ENCODE measurements at places on chromosomes 4 and X.
A peak's percentile ranks its signal among the peaks of the same experiment; 100 is the strongest.

GRCh38 chr4:17688011-17688441, 73.6 kb downstream of the MED28 start:
- DNase-seq = no peak

- no peak for DNase-seq
Measured at GRCh38 chr4:20666012-20666860, 34.0 kb upstream of the PACRGL start.

- peak; percentile 92 for DNase-seq
Measured at GRCh38 chrX:71111141-71111843, at the start of gene IL2RG. TSS of gene IL2RG (minus strand) at chrX:71111577. CDS start at chrX:71111539, 38 bp downstream.

- no peak for DNase-seq
Measured at GRCh38 chrX:98459669-98460068, 1576.0 kb downstream of the RPA4 start.

GRCh38 chrX:132394591-132394990, 94.2 kb downstream of the MBNL3 start:
- DNase-seq = no peak

DNA sequence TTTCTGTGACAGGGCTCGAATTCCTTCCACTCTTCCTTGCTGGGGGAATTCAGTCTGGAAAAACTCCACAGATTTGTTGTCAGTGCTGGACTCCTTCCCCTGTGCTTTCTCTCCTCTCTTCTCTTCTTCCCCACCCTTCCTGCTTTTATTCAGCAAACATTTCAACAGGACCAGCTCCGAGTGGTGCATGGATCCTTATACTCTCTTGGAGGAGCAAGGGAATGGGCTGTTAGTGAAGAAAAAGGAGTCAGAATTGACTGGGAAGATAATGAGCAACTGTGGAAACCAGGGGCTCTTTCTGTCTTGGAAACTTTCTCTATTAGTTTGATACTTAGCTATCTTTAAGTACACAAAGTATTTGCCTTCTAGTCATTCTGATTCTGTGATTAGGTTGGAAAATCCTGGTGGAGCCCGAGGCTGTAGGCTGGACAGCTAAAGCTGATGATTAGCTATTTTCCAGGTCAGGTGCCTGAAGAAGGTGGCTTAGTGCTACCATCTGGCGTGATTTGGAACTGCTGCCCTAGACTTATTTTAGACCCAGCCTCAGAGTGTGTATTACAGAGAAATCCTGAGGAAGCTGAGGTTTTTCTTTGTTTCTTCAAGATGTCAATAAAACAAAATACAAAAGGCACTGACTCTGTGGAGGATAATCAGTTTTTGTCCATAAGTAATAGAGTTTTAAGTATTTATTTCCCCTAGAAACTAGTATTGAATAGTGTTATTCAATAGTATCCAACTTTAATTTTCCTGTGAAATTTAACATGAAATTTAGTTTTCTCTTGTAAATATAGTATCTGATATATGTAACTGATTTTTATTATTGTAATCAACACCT, 38.4 kb downstream of the NAP1L5 start:
- DNase-seq = peak; percentile 46

DNA sequence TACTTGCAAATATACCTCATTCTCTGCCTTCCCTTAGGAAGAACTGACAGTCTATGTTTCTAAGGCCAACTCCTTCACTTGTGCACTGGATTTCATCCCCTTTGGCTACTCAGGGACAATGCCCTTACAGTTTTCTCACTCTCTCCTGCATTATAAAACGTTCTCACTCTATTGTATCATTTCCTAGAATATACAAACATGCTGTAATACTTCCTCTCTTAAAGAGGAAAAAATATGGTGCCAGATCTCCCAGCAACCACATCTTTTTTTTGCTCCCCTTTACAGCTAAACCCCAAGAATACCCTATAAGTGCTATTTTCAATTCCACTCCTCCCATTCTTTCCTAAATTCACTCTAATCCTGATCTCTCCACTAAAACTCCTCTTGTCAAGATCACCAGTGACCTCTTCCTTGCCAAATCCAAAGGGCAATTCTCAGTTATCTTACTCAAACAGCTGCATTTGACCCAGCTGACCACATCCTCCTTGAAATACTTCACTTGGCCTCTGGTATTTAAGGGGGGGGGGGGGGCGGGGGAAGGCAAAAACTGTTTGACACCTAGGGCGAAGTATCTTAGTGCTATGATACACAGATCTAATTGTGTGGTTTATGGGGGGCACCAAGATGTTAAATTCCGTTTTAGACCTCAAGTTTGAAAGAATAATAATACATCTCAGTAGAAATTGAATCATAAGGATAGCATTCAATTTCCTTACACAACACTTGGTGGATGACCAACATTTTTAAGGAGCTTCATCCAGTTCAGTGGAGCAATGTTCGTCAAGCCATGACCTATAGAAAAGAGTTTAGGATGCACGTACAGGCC, 1.6 kb downstream of the RCHY1 start:
- DNase-seq = no peak

- no peak for DNase-seq
Measured at GRCh38 chrX:21781525-21781924, 23.6 kb upstream of the SMPX start.

GRCh38 chrX:104343428-104344129, 88.8 kb upstream of the ESX1 start:
- peak; percentile 33 for DNase-seq

GRCh38 chrX:148371291-148371690, 129.1 kb upstream of the AFF2 start:
- no peak for DNase-seq

DNA sequence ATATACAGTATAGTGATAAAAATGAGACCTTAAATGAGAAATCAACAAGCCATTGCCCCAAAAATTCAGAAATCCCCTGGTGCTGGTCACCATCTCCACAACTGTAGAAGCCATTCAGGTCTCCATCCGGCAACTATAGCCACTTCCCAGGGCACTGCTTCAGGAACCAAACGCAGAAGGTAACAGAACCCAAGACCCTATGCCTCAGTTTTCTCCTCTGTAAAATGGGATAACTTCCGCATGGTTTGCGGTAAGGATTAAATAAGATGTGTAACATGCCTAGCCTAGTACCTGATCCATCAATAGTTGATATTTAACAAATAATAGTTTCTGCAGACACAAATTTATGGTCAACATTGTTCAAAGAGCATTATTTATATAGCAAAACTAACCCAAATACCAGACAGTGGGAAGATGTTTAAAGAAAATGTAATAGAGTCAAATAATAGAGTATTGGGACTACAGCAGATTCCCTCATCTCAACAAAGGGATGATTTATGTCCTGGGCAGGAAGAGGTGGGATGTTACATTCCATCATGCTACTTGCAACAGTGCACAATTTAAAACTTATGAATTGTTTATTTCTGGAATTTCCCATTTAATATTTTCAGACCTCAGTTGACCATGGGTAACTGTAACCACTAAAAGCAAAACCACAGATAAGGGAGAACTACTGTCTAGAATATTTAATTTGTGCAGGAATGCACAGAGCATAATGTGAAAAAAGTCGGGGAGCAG, 30.0 kb downstream of the IRF2 start:
- DNase-seq = no peak

GRCh38 chrX:37986893-37987292, 19.5 kb upstream of the SYTL5 start:
- DNase-seq = no peak

DNA sequence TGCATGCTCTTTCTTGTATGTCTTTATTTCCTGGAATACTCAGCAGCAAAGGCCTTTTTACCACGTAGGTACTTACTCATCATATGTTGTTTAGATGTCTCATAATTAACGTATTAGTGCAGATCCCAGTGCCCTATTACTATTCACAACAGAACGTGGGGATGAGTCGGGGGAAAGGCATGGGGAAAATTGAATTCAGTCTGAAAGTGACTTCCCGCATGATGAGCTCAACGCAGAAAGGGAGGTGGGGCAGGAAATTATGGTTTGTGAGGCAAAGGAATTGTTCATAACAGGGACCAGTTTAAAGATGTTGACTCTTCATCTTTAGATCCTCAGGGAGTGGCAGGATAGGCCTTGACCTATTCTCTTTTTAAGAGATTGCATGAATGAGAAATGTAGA, 2.0 kb upstream of the TMPRSS11D start:
- DNase-seq = no peak

DNA sequence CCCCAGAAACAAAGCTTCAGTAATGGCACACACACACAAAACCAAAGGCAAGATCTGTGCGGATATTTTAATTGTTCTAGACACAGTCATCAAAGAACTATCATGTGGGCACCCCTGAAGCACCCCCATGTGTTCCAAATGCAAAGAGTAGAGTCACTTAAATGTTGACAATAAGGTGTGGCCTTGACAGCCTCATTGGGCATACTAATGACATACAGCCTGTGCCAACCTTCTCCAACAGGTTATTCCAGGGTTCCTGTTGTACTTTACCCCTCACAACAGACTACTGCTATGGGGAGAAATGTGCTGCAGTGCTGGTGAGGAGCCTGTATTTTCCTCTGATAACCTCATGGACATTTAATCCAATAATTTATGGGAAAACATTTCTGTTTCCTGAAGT, 29.8 kb upstream of the CT47C1 start:
- DNase-seq = no peak

- DNase-seq = no peak
Measured at GRCh38 chrX:9824554-9824953, 38.3 kb downstream of the SHROOM2 start.

- no peak for DNase-seq
Measured at GRCh38 chr4:2858451-2859217, 15.0 kb downstream of the ADD1 start.

DNA sequence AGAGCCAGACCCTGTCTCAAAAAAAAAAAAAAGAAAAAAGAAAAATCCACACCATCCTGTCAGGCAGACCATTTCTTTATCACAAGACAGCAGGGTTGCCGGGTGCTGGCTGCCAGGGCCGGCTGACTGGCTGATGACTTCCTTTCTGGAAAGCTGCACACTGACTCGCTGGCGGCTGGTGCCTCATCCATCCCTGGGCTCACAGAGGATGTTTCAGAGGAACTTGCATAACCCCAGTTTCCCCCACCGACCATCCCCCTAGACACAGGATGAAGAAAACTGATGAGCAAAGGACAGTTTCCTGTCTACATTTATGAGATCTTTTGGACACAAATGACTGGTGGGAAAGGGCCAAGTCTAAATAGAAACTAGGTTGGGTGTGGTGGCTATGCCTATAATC, 14.1 kb downstream of the HPSE start:
- no peak for DNase-seq

GRCh38 chrX:45232139-45232538, 31.5 kb upstream of the DIPK2B start:
- DNase-seq = peak; percentile 4

- DNase-seq = no peak
Measured at GRCh38 chr4:6767386-6767747, 15.2 kb upstream of the KIAA0232 start.

- DNase-seq = no peak
Measured at GRCh38 chr4:21802406-21802805, 146.2 kb downstream of the KCNIP4 start.

- DNase-seq = no peak
Measured at GRCh38 chr4:146105464-146105863, 70.1 kb upstream of the LSM6 start.

DNA sequence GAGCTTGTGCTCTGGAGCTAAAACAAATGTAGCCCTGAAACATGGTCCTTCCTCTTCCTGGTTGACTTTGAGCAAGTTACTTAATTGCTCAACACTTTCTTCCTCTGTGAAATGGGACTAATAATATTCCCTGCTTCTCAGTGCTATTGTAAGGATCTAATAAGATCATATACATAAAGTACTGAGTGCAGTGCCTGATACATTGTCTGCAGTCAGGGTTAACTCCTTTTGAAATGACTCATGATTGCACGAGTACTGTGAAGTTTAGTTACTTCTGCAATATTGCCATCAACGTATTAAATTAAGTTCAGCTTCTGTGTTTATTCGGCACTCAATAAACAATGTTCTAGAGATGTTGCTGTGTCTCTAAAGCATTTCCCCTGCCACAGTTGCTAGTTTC, 91.8 kb upstream of the HPRT1 start:
- DNase-seq = no peak

DNA sequence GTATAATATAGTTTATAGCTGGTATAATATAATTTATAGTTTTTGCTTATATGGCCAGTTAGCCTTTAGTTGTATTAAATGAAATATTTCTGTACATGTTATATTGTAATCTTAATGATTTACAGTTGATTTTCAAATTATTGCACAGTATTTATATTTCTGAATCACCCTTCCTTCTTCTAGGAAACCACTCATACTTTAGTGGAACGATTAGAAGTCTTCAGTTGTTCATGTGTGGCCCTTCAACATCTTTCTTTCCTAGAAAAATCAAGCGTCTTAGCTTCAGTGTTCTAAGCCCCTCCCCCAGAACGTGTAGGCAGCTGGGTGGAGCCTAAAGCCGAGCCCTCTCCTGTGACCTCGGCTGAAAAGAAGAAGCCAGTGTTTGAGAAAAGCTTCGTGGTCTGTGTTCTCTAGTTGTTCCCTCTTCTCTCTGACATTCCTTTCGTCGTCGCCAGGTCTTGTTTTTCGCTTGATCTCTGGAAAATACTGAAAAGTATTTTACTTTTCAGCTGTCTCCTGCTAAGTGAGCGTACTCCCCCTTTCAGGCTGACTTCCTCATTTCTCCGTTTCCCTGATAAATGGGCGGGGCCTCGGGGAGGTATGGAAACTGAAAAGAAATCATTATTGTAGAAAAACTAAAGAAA, at the start of gene C4orf33:
TSS of gene C4orf33 (plus strand) at position 342 of the 644 bp plus-strand sequence. CDS start 6,459 bp downstream, outside the sequence.
- peak; percentile 82 for DNase-seq

DNA sequence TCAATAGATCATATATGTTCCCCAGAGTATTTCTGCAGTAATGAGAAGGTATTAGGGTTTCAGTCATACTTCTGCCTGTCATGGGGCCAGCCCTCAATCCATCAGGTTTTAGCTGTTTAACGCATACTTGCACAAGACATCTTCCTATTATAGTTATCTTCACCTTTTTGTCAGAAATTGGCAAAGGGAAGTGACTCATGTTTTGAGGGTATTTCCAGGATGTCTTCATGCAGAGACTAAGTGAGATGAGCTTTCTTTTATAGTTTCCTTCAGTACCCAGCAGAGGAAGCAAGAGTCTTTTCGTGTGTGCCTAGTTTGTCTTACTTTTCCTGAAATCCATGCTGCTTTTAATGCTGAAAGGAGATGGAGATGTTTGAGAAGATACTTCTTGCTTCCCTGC, 9.5 kb downstream of the CSTF2 start:
- DNase-seq = peak; percentile 68

GRCh38 chr4:181858741-181859140, 384.5 kb upstream of the TENM3 start:
- no peak for DNase-seq

GRCh38 chr4:21191317-21191716, 491.1 kb downstream of the PACRGL start:
- no peak for DNase-seq

- DNase-seq = no peak
Measured at GRCh38 chr4:174549721-174550120, 27.4 kb upstream of the HPGD start.

DNA sequence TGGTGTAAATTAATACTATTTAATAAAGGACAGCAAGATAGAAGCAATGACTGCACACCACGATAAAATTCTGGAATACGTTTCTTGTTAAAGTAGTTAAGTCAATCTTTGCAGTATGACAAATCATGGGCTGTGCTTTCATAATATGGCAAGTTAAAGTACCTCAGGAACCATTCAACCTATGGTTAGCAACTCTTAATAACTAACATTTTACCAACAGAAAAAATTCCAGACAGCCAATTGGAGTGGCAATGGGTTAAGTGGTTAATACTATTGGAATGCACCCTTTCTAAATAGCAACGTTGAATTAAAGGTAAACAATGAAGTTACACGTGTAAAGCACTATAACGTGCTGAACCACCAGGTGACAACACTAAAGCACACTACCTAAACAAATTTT, 72.4 kb upstream of the ZCCHC13 start:
- DNase-seq = no peak

- DNase-seq = no peak
Measured at GRCh38 chr4:175770555-175770954, 41.5 kb downstream of the GPM6A start.

- peak; percentile 42 for DNase-seq
Measured at GRCh38 chr4:80101071-80101791, 28.2 kb upstream of the ANTXR2 start.
